Fibroblast of the aortic adventitia (primary cell): ENCODE measurements at places on chromosomes 16 and 17.

DNA sequence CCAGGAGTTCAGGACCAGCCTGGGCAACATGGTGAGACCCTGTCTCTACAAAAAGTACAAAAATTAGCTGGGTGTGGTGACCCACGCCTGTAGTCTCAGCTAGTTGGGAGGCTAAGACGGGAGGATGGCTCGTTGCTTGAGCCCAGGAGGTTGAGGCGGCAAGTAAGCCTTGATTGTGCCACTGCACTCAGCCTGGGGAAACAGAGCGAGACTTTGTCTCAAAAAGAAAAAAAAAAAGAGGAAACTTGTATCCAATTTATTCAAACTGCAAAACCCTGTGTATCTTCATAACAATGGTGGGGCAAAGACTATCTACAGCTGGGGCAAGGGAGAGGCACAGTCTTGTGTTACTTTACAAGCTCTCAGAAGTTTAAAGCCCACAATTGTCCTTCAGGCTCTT is 21.5 kb downstream of the GRB7 start:
- DNase-seq = no peak

DNA sequence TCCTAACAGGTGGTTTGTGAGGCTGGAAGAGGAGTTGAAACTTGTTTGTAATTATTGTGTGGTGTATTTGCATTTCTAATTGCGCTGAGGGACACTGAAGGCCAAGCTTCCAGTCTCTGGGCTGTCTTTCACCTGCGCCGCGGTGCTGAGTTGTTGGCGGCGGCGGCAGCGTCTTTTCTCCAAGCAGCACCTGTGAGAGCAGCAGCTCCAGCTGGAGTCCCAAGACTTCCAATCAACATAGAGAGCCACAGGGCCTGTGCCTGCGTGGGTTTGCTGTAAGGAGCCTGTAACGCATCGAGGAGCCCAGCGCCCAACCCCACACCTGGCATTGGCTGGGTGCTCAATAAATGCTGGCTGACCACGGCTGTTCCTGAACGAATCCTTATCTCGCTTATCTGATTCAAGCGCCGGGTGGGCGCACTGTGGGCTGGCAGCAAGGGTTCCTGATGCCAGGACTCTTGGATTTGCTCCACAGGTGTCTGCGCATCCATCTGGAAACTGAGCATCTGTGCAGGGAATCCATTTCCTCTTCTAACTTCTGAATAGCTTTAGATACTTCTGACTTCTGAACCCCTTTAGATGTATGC is 138.1 kb downstream of the ASIC2 start:
- no peak for DNase-seq

- DNase-seq = peak; percentile 42
Observed at GRCh38 chr17:57523926-57524632, 221.0 kb downstream of the CCDC182 start.

GRCh38 chr17:37101306-37101705 is 152.6 kb downstream of the AATF start:
- DNase-seq = no peak

DNA sequence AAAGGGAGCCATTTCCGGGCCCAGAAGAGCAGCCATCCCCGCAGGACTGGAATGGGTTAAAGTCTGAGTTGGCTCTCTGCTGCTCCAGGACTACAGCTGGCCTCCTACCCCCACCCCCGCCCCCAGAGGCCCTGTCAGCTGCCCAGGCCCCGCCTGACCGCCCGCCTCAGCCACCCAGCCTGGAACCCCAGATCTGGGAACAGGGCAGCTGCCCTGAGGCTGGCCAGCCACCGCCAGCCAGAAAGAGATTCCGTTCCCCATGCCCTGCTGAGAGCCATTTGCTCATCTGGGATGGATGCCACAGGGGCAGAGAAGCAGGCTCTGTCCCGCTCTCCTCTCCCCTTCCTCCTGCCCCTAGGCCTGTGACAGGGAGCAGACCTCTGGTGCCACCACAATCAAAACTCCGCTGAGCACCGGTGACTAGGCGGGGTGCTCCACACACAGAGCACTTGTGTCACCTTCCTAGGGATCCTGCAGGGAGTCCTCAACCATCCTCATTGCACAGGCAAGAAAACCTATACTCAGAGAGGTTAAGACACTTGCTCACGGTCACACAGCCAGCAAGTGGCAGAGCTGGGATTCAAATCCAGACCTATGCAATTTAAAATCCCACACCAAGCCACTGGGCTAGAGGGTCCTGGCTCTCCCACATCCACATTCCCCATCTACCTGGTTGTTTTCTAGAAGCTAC is 44.1 kb downstream of the ZNF423 start:
- no peak for DNase-seq

- no peak for DNase-seq
Observed at GRCh38 chr17:49287481-49287880, 56.9 kb upstream of the PHOSPHO1 start.

DNA sequence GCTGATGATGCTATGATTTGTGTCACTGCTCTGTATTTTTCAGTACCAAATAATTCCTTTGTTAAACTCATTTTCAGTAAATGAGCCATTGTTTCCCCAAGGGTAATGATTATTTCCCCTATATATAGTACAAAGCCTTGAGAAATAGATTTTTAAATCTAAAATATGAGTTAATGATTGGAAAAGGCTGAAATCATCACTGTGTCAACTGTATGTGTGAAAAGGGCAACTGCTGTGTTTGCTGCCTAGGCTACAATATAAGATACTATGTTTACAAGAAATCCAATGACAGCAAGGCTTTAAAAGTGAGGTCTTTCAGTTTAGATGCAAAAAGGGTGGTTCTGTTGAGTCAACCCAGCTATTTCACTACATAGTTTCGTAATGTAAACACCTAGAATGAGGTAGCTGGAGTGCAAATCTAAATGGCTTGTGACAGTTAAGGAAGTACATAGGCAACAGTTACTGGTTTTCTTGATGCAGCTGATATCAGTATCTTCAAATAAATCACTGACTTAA is 15.3 kb downstream of the NLK start:
- peak; percentile 20 for DNase-seq

DNA sequence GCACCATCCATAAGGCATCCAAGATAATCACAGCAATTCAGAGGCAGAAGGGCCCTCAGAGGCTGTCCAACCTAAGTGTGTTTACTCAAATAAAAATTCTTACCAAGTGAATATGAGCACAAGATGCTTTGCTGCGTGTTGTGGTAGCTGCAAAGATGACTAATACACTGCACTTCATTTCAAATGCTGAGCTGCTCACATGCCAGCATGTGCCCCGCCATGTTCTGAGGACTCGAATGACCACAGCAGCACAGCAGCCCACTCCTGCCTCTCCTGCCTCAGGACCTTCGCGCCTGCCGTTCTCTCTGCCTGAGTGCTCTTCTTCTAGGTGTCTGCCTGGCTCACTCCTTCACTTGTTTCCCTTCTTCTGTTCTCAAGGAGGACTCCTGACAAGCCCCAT is 19.0 kb downstream of the PIK3R5 start:
- no peak for DNase-seq

- no peak for DNase-seq
Observed at GRCh38 chr17:40561871-40562611, 3.2 kb downstream of the CCR7 start.

DNA sequence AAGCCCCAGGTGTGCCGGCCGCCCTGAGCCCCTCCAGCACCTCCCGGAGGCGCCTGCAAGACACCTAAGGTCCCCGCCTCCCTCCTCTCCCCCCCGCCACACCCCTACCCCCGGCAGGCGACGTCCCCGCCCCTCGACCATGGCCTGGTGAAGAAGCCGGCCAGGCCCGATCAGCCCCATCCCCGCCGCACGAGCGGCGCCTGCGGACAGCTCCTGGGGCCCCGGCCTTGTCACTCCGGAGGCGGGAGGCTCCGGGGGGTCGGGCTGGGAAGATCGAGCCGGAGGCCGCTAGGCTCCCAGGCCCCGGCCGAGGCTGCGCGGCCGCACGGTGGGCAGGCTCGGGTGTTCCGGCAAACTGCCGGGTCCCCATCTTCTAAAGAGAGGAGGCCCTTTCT is 405 bp upstream of the ACE start:
- DNase-seq = no peak

GRCh38 chr16:66513111-66513723 is 36.7 kb downstream of the TK2 start:
- no peak for DNase-seq

- DNase-seq = peak; percentile 68
Observed at GRCh38 chr16:48492133-48492532, 106.9 kb upstream of the SIAH1 start.

GRCh38 chr16:74573622-74574021 is 33.3 kb downstream of the GLG1 start:
- DNase-seq = no peak

- DNase-seq = peak; percentile 94
Observed at GRCh38 chr16:86078121-86078600, 179.2 kb downstream of the IRF8 start.

DNA sequence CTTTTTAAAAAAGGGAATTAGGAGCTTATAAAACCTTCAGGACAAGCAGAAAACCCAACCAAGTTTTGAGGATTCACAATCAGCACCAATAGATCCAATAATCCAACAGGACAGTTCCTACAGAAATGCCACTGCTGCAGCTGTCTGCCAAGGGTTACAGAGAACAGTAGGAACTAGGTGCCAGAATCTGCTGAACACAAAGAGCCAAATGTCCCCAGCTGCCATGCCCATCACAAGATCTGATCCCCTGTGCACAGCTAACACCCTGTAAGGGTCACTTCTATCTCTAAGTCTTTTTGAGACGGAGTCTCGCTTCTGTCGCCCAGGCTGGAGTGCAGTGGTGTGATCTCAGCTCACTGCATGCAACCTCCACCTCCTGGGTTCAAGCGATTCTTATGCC is 262.3 kb downstream of the STX8 start:
- DNase-seq = no peak

GRCh38 chr16:70577256-70577698 is 53.7 kb downstream of the SF3B3 start:
- peak; percentile 43 for DNase-seq

DNA sequence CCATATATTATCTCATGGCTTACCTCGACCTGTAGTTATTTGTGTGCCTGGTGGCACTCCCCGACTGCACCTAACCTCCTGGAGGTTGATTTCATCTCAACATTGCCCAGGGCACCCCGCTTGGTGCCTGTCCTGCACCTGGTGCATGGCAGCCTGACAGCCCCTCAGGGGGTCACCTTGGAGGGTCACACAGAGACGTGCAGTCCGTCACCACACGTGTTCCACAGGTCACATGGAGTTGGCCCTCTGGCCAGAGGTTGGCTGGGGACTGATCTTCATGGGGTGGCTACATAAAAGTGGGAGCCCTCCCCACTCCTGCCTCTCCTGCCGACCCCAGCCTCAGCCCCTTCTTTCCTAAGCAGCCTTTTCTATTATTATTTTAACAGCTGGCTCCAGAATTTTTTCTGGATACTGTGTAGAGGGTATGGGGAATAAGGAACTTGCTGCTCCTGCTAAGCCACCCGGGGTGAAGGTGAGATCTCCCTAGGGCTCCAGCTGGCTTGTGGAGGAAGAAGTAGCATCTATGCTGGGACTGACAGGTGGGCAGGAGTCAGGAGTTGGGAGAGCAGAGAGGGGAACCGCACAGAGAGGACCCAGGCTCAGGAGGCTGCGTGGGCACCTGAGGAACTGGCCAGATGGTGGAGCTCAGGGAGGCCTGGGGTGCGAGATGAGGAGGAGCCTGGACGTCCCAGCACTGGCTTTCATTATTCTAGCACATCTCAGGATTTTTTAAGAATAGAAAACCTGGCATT is 12.5 kb upstream of the NKD1 start:
- DNase-seq = no peak

- DNase-seq = no peak
Observed at GRCh38 chr17:57550668-57551315, 194.3 kb downstream of the CCDC182 start.

GRCh38 chr17:15143524-15143923 is 121.6 kb downstream of the PMP22 start:
- no peak for DNase-seq

- DNase-seq = no peak
Observed at GRCh38 chr16:1035066-1035415, 37.5 kb upstream of the SSTR5 start.

- no peak for DNase-seq
Observed at GRCh38 chr17:37086334-37086733, 137.6 kb downstream of the AATF start.

GRCh38 chr16:35339337-35339736 is 1879.9 kb downstream of the TP53TG3F start:
- no peak for DNase-seq

DNA sequence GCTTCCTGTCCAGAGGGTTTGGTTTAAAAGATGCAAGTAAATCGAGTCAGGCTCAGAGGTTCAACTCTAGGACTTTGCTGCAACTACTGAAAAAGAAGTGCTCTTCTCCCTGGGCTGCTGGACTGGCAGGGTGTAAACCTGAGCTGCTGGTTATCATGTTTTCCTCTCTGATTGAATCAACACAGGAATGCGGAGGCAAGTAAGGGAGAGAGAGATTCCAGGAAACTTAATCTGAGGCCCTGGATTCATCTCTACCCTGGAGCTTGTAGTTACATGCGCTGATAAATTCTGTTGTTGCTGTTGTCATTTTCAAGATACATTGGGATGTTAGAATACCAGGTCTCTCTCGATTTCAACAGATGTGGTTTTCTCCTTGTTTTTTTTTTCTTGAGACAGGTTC is 8.2 kb upstream of the HS3ST3A1 start:
- peak; percentile 12 for DNase-seq

GRCh38 chr17:4004517-4005295 is 40.5 kb upstream of the ATP2A3 start:
- peak; percentile 21 for DNase-seq

DNA sequence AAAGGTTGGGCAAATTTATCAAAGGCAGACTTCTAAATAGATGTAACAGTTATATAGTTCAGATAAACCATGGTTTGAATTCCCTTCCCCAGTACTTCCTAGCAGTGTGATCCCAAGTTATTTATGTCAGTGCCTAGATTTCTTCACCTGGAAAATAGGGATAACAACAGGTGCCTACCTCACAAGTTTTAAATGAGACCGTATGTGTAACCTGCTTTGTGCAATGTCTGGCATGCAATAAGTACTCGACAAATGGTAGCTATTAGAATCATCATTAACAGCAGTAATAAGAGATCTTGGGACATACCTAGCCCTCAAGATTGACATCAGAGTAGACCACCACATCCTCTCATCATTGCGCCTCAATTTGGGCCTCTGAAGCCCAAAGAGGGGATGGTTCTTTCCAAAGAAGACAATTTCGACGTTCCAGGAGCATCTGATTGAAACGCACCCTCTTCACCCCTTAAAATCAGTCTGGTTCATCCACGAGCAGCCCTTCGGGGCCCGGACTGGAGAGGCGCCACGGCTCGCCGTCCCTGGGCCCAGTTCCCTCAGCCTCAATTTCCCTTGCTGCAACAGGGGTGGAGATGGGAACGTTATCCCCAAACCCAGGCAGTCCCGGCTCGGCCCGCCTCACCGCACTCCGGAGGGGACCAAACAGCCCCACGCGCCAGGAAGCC is 541 bp downstream of the ACACA start:
- DNase-seq = peak; percentile 23

- DNase-seq = no peak
Observed at GRCh38 chr17:61459142-61459809, 7.1 kb downstream of the TBX4 start.

- no peak for DNase-seq
Observed at GRCh38 chr17:42411905-42412679, 11.0 kb downstream of the CAVIN1 start.

- DNase-seq = no peak
Observed at GRCh38 chr17:82858376-82859126, 18.7 kb upstream of the ZNF750 start.
